ENCODE measurements at places on chromosomes 12 and 14.
A peak's percentile ranks its signal among the peaks of the same experiment; 100 is the strongest.

DNA sequence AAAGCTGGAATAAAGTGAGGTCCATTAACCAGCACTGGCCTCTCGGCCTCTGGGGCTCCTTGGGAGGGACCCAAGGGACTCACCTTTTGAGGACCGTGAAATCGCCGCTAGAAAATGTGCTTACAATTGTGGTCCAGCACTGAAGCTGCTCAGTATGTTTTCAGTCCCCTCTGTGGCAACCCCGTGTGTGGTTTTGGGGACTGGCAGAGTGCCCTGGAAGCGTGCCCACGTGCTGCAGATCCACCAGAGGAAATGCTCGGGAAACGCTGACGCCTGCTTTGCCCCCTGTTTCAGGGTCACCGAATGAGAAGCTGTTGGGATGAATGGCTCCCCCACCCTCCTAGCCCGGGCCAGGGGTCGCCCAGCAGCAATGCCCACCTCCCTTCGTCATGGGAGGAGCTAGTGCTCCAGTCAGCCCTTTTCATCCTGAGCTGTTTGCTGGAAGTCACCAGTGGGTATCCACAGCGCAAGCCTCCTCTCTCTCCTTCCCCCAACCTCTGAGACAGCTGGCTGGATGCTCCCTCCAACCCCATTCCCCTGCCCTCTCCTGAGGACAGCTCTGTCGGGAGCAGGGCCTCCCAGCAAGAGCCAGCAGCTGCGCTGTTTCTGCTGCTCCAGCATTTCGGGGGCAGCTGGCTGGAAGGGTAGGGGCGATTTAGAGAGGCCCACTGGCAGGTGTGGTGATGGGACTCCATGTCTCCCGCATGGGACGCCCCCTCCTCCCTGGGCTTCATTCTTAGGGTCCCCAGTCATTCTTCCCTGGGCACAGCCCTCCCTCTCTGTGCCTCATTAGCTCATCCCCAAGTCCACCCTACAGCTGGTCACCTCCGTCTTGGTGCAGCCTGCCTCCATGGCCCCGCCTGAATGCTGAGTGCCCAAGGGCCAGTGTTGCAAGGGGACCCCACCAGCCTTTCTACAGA lies 33.2 kb upstream of the PPP1R13B start:
- DNase-seq = peak; percentile 22

DNA sequence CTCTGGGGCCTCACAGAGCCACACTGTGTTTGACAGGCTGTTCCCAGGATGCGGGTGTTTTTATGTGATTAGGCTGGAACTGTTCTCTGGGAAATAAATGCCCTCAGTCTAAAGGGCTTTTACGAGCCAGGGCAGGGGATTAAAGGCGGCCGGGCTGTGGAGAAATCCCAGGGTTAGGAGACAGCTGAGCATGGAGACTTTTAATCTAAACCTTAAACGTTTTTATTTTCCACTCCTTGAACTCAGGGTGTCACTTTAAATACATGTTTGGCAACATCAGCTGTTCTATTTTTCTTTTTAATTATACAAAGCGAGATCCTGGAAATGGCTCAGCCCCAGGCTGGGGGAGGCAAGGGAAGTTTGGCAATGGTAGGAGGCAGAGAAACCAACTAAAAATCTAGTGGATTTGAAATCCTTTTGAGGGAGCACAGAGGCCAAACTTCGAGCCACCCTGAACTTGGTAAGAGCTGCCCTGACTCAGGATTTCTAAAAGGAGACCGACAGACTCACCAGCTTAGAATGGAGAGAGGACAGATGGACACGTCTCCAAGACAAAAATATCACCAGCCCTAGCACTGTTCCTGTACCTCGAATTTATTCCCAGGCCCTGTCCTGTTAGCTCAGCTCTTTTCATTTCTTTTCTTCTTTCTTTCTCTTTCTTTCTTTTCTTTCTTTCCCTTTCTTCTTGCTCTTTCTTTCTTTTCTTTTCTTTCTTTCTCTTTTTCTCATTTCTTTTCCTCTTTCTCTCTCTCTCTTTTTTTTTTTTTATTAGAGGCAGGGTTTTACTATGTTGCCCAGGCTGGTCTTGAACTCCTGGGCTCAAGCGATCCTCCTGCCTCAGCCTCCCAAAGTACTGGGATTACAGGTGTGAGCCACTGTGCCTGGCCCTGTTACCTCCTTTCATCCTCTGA lies 15.8 kb upstream of the ORAI1 start:
- no peak for DNase-seq

DNA sequence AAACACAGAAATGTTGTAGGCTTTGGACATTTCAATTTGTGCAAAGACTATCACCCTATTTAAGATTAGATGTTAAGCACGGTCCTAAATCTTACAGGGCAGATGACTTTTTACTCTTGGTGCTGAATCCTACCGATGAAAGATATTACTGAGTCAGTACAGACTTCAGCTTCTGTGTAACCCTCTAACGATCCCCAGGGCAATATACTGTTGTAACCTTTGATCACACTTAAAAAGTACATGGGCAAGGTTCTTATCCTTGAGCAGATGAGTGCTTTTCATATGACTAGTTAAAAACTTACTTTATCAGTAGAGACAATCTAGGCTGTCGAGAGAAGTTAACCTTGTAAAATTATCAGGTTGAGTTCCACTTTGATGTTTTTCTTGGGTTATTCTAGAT lies 22.5 kb downstream of the PDE3A start:
- no peak for DNase-seq

DNA sequence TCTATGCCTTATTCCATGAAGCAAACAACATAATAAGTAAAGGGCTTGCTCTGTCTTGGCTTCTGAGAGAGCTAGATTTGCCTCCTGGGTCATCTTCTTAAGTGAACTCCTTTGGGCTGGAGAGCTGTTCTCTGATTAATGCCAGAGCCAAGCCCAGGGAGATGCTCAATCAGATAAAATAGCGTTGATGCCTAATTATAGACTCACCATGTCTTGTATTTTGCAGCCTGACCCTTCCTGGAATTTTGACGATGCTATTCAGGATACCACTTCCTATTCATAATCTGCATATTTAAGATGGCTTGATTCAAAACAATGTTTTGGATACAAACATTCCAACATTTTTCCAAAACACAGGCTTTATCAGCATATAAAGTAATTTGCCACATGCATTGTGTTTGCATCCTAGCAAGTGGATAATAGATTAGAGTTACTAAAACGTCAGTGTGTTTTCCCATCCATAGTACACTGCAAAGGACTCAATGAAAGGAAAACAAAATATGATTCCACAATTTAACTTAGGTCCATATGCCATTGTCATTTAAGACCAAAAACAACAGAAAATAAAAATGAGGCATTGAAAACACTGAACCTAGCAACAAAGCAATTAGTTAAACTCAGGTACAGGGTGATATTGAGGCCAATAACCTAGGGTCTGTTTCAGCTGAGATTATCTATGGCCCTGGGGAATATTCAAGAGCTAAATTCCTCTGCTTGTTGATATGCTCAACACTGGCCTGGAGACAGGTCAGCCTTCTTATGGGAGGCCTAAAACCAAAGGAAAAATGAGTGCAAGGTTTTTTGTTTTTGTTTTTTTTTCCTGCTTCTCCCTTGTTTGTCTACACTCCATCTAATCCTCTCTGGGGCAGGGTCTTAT lies 184.2 kb upstream of the FOXN3 start:
- no peak for DNase-seq

DNA sequence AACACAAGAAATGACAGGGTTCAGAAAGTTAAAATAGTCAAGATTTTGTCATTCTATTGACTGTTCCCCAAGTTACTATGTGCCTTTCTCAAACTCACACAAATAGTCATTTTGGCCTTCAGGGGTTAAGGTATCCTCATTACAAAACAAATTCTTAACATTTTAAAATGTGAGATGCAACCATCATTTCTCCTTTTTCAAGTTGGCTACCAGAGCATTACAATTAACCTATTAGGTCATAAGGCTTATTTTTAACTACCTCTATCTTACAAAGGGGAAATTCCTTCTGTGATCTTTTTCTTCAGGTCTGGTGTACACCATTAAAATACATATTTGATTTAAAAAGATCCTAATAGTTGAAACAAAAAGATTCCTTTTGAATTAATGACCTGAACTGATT lies 61.2 kb downstream of the SLC38A1 start:
- DNase-seq = no peak

DNA sequence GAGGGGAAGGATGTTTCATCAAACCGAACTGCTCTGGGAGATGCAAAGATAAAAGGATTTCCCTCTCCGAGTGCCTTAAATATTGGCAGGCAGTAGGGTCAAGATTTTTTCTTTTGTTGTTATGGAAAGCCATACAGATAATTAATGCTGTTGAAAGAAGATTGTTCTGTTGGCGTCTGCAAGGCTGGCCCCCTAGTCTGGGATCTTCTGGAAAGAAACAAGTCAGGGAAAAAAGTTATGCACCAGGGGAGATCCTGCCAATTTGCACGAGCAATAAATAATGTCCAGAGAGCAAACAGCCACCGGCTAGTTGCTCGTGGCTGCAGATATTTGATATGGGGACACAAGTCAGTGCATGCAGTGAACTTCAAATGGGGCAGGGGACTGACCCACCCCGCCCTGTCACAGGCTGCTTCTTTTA lies 202.1 kb upstream of the MYL2 start:
- no peak for DNase-seq

- DNase-seq = peak; percentile 28
Measured at GRCh38 chr12:50542448-50542847, 37.7 kb downstream of the DIP2B start.

DNA sequence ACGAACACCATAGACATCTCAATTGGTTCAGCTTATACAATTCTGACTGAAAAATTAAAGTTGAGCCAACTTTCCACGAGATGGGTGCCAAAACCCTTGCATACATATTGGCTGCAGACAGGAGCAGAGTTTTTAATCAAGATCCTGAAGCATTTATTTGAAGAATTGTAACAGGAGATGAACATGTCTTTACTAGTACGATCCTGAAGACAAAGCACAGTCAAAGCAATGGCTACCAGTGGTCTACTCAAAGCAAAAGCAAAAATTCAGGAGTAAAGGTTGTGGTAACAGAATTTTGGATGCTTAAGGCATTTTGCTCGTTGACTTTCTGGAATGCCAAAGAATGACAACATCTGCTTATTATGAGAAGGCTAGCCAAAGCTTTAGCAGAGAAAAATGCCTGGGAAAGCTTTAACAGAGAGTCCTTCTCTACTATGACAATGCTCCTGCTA lies 20.7 kb downstream of the ZDHHC17 start:
- DNase-seq = no peak

DNA sequence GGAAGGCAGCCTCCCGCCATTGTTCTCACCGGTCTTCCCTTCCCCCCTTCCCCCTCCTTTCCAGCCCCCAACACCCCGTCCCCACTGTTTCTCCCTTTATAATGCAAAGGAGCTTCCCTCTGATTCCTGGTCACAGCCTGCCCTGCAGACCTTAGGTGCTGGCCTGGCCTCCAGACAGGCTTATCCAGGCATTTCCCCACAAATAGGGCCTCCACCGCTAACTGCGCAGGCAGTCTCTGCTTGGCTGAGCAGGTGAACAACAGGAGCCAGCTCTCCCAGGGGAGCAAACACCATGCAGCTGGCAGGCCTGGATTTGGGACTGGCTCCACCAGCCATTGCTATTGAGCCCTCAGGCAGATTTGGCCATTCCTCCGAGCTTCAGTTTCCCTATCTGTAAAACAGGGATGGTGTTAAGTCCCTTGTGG lies 46.0 kb downstream of the SMIM41 start:
- peak; percentile 85 for DNase-seq

GRCh38 chr14:68663385-68664076 lies 129.3 kb downstream of the ZFP36L1 start:
- no peak for DNase-seq

GRCh38 chr14:65277027-65277426 lies 135.5 kb upstream of the FUT8 start:
- DNase-seq = no peak

GRCh38 chr12:127310548-127310947 lies 956.4 kb upstream of the TMEM132C start:
- no peak for DNase-seq

GRCh38 chr14:70366911-70367310 lies 7.4 kb upstream of the COX16 start:
- DNase-seq = no peak

DNA sequence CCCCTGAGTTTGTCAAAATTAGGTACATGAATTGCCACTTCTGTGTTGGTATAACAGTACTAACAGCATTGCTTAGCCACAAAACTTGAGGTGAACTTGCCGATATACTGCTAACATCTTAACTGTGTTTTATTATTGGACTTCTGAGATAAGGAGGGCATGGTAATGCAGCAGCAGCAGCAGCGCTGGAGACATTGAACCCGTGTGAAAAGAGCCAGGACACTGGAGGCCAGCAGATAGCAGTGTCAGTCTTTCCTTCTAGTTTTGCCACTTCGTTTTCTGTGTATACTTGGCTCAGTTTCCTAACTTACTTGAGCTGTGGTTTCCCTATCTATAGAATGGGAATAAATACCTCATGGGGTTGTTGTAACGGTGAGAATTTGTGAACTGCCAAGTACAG lies 82.7 kb downstream of the KTN1 start:
- no peak for DNase-seq

DNA sequence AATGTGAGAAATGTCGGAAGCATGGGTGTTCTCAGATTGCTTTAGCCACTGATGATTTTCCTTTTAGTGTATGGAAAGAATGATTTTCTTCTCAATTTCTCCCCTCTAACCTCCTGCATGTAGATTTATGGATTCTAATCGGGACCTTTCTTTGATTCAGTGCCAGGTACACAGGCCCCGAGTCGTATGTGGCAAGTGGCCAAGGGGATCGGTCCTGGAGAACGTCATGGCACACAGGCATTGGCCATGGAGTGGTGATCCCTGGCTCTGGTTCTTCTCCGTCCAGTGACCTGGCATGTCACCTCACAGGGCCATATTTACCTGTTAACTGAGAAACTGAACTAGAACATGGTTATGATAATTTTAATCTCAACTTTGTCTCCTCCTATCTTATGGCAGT lies 58.1 kb downstream of the ETV6 start:
- peak; percentile 5 for DNase-seq

DNA sequence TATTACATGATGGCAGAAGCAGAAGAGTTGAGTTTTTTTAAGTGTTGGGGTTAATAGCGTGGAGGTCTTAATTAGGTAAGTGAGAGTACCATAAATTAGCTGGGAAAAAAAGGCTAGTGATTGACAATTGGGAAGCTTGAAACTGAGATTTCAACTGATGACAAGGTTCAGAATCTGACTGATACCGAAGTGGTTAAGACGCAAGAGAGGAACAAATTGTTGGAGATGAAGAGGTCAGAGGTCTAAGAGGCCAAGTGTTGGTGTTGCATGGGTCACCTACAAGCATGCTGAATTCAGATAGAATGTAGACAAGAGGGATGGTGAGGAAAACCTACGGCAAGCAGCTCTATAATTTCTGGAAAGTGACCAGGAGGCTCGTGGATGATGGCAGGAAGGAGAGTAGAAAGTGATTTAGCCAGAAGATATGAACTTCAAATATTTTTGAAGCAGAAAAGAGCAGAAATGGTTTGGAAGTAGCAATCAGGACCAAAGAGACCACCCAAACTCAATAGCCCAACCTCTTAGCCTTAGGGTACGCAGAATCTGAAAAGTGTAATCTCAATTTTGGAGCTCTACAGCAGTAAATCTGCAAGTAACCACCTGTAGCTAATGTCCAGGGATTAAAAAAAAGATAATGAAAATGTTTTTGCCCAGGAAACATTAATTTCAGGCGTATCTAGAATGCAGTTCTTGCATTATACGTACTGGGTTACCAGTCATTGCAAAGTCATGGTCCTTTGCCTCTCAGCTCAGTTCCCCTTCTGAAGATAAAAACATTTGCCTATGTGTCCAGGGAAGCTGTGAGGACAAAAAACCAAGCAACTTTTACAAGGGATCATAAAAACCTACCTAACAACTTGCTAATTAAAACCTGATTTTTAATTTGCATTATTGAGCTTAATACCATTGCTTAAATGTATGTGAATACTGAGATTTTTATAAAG lies 1.7 kb upstream of the TMPO start:
- no peak for DNase-seq

GRCh38 chr14:100339766-100340422 lies 16.8 kb downstream of the SLC25A47 start:
- DNase-seq = no peak
